ENCODE measurements at places on chromosomes 16 and 17.

DNA sequence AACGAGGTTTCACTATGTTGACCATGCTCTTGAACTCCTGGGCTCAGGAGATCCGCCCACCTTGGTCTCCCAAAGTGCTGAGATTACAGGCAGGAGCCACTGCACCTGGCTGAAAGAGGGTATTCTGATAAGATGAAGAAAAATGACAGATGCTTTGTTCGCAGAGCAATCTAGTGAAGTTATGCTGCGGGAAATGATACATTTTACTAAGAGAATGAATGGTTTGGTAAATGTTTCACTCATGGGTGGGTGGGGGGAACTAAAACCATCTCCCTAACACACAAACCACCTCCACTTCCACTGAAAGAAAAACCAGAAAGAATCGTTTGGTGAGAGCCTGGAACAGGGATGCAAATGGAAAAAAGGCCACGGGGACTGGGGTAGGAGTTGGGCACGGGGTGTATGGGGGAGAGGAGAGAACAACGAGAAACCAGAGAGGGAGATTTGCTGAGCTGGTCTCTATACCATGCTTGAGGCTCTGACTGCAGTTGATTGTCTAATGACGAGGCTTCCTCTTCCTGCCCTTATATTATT, 19.0 kb upstream of the XYLT2 start:
- no peak for DNase-seq

DNA sequence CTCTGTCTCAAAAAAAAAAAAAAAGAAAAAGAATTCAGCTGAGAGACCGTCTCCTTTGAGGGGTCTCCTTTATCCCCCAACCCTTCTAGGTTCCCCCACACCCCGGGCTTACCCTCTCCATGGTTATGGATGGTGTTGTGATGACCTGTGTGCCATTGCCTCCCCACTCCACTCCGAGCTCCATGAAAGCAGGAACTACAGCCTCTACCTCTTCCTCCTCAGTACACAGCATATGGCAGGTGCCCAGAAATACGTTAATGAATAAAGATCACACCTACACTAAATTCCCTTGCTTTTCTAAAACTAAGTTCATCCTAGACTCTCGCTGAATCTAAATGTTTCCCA, 17.2 kb downstream of the COPRS start:
- DNase-seq = no peak

DNA sequence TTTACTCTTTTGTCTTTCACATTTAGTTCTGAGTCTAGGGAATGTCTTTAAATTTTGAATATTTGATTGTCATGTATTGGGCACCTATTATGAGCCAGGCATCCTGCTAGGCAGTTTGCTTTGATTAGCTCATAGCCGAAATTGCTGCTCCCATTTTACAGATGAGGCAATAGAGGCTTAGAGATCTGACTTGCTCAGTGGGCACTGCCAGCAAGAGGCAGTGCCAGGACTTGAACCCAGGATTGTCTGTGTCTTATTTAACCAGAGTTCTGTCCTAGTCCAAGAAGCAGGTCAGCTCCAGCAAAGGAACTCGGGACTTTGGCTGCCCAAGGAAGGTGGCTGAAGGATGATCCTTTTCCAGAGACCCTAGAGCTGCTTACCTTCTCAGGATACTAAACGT, 24.5 kb downstream of the BEAN1 start:
- no peak for DNase-seq

GRCh38 chr16:82456683-82457082, 170.1 kb upstream of the CDH13 start:
- DNase-seq = no peak

DNA sequence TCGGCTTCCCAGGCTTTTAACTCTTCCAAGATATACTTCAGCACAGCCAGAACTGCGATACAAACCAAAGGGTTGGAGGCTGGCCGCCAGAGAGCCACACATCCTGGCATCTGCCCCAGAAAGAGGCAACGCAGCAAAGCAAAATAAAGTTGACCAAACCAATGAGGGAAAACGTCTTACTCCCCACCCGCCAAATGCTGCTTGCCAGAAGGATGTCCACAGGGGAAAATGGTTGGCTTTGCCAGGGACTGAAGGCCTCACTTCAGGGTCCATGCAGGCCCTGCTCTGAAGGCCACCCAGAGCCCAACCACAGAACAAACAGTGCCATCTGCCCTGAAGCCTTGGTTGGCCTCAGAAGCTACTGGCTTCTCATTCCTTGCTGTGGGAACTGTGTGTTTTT, 15.0 kb downstream of the CACNG1 start:
- DNase-seq = no peak

DNA sequence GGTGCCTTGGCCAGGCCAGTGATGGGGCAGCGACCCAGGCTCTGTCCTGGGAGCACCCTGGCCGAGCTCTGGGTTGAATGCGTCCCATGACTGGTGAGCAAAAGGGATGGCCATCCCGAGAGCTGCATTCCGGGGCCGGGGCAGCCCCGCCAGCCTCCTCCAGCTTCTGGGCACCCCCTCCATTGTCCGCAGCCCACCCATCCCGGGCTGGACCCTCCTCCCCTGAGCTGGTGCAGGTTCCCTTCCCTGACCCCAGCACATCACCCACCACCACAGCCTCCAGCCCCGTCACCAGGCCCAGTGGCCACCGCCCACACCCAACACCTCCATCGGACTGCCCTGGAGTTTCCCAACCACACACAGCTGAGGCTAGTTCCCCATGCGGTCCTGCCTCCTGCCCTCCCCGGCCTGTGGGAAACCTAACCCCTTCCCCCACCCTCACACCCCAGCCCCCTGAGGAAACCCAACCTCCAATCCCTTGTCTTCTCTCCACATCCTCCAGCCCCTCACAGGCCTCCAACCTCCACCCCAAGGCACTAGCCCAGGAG, 16.2 kb upstream of the PVALEF start:
- DNase-seq = no peak
